ENCODE measurements at places on chromosomes 12 and 14.

- DNase-seq: no peak
Measured at GRCh38 chr12:124993626-124994436, at the start of gene BRI3BP. Gene BRI3BP (plus strand): TSS chr12:124993645. CDS start chr12:124993791, 146 bp downstream.

GRCh38 chr12:116370886-116371580 is 93.5 kb upstream of the MED13L start:
- no peak for DNase-seq

DNA sequence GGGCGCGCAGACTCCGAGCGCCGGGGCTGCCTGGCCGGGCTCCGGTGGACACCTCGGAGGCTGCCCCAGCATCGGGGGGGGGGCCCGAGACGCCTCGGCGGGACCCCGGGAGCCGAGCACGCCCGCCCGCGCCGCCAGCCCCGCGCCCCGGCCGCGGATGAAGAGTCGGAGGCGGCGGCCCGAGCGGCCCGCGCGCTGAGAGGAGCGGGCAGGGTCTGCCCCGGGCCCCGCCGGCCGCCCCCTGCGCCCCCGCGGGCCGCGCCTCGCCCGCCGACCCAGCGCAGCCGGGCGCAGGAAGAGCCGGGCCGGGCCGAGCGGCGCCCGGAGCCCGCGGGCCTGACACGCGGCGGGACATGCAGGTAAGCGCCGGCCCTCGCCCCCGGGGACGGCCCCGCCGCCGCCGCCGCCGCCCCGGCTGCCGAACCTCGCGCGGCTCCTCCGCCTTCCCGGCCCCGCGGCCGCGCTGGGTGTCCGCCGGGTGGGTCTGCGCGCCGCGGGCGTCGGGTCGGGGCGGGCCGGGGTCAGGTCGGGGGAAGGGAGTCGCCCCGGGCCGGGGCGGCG is 63.7 kb downstream of the FBXL14 start:
- DNase-seq: no peak

GRCh38 chr12:71900091-71900490 is 38.6 kb upstream of the TPH2 start:
- no peak for DNase-seq

- DNase-seq: peak; percentile 53
Measured at GRCh38 chr12:109840305-109841074, 7.3 kb upstream of the TRPV4 start.

DNA sequence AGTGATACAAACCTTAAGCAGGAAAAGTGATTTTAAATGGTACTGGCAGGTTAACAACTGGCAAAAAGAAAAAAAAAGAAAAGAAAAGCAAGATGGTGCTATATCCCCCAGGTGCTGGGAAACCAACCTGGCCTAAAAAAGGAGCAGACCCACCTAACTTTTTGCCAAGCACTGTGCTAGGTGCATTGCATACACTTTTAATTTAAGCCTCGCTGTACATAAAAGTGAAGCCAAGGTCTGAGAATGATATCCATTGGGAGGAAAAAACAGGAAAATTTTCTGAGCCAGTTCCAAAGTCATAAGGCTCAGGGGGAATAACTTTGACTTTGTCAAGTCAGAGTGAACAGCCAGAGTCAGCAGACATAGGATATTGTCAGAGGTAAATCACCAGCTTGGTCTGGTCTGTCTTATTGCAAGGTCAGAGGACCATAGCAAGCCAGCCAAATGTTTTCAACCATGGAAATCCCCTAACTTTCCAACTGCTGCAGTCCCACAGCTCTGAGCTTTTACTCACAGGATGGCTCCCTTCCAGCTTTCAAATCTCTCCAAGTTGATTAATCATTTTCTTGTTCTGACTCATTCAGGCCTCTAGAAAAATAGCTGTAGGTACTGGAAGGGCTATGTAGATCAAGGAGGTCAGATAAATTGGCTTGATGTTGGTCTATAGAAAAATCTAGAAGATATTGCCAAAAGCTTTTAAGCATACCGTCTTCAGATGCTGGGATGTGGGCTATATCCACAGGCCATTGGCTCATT is 412.9 kb downstream of the RAD51B start:
- no peak for DNase-seq

- no peak for DNase-seq
Measured at GRCh38 chr12:120538281-120539156, 4.4 kb downstream of the RNF10 start.

DNA sequence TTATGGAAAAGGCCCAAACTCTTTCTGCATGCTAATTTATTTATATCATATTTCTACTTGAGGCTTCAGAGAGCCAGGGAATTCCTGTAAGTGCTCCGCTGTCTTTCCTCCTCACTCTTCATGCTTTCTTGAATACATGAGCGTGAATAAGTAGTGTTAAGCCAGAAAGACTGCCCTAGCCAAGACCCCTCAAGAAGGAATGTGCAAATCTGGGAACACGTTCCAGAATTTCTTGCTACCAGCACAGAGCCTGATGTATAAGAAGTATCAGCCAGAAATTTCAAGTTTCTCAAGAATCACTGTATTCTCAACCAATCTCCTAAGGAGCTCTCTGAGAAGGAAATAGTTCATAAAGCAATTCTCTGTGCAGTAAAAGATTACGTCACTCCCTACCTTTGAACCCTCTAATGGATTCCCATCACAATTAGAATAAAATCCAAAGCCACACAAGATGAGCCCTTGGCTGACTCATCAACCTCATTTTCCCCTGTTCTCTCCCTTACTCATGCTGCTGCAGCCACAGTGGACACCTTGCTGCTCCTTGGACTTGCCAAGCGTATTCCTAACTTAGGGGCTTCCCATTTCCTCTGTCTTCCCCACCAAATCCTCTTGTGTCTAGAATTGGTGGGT is 6.9 kb upstream of the TSPAN8 start:
- DNase-seq: no peak

DNA sequence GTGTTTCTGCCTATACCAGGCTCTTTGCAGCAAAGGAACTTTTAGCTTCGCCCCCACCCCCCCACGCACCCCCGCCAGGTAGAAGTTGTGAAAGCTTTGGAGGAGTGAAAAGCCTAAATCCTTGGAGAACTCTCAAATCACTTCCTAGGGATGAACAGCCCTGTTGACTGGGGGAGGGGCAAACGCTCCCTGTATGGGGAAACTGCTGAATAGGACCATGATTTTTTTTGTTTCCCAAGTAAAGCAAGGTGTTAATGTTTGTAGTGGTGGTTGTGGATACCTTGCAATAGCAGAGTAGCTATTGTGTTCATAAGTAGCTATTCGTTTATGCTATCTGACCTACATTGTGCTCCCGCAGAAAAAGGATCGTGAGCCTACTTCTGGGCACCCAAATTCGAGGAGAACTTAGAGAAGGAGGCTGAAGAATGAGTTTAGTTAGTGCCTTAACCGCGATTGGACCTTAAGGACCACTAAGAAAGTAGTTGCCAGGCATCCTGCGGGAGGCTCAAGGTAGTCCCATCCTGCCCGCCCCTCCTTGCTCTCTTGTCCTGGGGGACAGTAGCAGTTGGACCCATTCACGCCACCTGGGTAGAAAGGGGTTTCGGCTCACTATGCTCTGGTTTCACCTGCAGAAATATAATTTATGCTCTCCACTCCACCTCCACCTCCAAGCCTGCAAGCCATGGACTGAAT is 901 bp upstream of the NFKBIA start:
- no peak for DNase-seq

- no peak for DNase-seq
Measured at GRCh38 chr14:102544046-102544746, 34.6 kb upstream of the ANKRD9 start.

GRCh38 chr12:14366209-14367039 is 942 bp downstream of the ATF7IP start:
- no peak for DNase-seq

DNA sequence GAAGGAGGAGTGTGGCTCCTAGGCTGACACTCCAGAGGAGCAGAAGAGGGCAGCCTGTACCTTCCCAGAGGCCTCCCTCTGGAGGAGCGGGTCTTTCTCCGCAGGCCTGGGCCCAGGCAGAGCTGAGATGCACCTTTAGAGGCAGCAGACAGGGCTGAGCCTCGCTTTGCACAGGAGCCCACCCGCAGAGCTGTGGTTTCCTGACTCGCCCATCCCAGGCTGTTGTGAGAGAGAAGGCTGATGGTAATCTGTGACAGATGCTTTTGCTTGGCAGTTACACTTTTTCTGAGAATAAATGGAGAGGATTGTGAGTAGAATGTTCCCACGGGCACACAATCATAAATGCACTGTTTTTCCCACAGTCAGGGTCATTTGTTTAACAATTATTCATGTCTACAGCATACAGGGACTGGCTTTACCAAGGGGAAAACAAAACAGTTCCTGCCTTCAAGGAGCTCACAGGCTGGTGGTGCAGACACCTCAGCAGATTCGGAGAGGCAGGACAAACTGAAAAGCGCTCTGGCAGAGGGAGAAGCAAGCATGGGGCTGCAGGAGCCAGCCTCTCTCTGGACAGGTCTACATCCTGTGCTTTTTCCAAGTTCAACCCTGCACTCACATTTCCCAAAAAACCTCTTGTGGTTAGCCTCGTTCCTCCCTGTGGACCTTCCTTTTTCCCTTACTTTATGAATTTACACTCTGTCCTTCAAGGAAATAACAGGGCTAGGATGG is 13.9 kb downstream of the EVL start:
- peak; percentile 20 for DNase-seq

GRCh38 chr12:52903855-52904508 is 894 bp downstream of the KRT8 start:
- DNase-seq: peak; percentile 73

DNA sequence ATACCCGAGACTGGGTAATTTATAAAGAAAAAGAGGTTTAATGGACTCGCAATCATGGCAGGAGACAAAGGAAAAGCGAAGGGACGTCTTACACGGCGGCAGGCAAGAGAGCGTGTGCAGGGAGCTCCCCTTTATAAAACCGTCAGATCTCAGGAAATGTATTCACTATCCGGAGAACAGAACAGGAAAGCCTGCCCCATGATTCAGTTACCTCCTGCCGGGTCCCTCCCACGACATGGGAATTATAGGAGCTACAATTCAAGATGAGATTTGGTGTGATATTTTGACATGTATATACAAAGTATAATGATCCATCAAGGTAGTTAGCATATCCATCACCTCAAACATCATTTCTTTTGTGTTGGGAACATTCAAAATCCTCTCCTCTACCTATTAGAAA is 2.3 kb upstream of the CDCA4 start:
- no peak for DNase-seq

- no peak for DNase-seq
Measured at GRCh38 chr14:103748534-103748857, 32.9 kb downstream of the ZFYVE21 start.

GRCh38 chr14:74974364-74975058 is 19.1 kb upstream of the PGF start:
- DNase-seq: no peak

DNA sequence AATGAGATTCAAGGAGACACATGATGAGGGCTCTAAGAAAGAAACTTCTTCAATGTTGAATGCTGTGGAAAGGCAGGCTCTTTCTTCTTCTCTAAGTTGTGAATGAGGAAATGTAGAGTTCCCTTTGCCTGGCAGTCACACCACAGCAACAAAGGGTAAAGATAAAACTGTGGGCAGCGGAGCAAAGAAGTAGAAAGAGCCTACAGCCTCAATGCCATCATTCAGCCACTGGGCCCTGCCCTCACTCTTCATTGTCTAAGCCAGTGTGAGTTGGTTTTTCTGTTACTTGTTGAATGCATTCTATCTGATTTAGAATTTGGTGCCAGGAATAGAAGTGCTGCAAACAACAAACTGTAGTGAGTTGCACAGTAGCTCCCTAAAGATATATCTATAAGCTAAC is 12.2 kb downstream of the SDR9C7 start:
- no peak for DNase-seq

DNA sequence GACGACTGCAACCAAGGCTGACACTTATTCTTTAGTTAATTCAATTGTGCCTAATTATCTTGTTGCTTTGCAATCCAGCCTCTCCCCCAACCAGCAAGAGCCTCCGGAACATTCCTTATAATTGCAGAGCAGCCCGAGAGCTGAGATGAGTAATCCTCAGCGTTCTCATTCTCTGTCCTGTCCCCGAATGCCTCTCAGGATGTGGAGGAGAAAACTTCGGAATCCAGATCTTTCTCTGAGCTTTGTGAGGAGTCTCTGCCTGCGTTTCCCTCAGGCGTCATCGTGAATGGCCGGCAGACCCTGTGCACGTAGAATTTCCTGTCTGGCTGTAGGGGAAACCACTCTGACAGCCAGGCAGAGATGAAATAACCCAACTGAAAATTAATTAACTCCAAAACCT is 160.5 kb upstream of the DIO3 start:
- no peak for DNase-seq

DNA sequence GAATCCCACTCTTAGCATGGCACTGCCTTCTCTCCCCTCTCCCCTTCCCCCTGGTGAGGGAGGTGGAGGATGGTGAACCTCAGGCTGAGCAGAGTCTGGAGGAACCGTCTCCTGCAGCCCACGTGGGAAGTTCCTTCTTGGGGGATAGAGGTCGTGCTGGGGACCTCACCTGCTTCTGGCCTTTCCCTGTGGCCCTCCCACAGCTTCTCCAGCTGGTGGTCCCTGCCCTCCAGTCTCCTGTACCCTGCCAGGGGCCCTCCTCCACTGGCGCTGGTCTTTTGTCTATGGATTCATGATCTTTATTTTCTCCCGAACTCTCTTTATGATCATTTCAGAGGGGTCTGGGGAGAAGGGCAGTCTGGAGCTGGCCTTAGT is 9.0 kb upstream of the MTA1 start:
- DNase-seq: no peak

- no peak for DNase-seq
Measured at GRCh38 chr14:59036134-59036533, 152.3 kb upstream of the DAAM1 start.

DNA sequence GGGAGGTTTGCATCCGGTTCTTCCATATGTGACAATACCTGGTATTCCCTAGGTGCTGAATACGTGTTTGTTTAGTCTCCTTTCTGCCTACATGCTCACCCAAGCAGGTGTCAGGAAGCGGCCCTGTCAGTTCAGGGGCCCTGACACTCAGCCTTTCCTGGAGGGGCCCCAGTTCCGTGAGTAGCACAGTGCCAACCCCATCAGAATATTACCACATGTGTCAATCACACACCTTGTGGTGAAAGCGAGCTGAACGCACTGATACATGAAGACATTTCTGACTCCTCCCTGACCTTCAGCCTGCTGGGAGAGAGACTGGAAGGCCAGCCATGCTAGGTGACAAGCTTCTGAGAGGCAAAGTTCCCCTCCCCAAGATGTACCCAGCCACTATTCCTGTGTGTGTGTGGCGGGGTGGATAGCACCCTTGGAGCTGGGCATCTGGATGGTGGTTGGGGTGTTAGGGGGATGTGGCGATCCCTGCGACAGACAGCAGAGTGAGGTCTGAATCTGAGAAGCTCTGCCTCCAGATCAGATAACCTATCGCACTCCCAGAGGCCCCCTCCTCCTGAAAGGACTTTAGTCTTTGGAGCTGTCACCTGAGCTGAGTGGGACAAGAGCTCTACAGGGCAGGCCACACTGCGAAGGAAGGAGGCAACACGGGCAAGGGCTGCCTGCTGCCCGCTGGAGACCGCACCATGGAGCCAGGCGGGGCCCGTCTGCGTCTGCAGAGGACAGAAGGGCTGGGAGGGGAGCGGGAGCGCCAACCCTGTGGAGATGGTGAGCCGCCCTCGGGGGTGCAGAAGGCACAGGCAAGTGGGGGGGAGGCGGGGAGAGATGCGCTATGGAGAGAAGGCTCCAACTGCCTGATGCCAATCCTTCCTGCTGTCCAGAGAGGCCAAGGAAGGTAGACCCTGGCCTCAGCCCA is at the start of gene SOAT2:
Gene SOAT2, plus strand, starts transcription at position 604 of the 925 bp plus-strand sequence. Its CDS starts 92 bp downstream, at position 696.
- DNase-seq: no peak

- DNase-seq: no peak
Measured at GRCh38 chr12:133202493-133203343, 21.4 kb downstream of the ZNF268 start.

All from NCI-H187 (cell line).